ENCODE measurements at places on chromosomes 5 and 9.

DNA sequence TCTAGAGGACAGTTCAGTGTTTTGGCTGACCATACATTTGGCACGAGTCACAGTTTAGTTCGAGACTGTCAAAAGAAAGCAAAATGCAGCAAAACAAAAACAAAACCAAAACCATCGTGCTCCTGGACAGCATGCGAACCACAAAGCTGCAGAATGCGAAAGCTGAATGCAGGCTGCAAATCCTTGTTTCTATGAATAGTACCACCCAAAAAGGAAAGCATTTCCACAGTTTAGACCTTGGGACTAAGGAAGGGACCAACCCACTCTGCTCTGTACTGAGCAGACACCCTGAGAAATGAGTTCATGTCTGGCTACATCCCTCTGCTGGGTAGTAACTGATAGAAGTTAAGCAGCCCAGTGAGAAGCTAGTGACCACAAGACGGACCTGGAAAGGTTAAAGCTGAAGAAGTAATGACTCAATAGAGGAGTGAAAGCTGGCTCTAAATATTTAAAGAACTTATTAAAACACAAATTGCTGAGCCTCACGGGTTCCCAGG is 3.9 kb downstream of the GCNT4 start:
- DNase-seq = no peak

GRCh38 chr9:976258-976942 is at the start of gene DMRT3:
Gene DMRT3, plus strand, starts transcription at chr9:976655. Its CDS starts 347 bp downstream, at chr9:977002.
- DNase-seq = peak; percentile 60

DNA sequence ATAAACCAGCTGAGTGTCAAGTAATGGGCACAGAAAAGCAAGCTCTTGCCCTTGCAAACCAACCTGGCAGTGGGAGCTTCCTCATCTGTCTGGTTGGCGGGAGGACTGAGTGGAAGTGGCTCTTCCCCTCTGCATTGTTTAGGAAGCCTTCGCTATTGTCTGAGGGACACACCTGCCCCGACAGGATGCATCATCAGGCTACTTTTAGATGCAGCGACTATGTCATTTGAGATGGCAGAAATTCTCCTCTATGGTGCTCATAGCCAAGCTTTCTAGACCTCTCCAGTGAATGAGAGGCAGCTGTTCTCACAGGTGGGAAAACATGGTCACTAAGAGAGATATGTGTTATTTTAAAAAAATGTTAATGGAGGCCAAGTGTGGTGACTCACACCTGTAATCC is 104.0 kb downstream of the DOCK8 start:
- no peak for DNase-seq

DNA sequence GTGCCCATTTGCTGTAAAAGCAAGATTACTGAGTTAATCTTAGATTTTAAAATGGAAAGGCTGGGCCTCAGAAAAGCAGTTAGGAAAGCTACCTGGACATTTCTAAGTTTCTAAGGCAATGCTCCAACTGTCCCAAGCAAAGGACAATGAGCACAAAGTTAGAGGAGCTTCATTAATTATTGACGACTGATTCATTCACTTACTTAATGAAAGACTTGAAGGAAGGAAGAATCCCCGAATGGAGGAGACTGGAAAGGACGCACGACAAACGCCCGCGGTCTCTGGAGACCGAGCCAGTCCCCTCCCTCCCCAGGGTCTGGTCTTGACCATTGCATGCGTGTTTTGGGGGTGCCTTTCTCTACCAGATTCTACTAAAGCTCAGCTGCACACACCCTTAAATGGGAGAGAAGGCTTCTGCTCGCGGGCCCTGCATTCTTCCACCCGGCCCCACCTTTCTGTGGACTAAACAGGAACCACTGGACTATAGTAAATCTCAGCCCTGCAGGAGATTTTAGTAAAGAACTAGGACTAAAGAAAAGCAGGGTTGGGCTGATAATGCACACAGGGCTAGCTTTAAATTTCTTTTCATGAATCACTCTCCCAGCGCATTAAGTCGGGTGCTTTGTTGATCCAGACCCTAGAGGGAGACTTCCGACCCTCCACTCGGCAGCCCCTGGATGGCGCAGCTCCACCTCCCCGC is 44.8 kb downstream of the CTSL start:
- no peak for DNase-seq

GRCh38 chr5:132263548-132264261 is 6.2 kb downstream of the PDLIM4 start:
- DNase-seq = no peak

- DNase-seq = no peak
These were observed 32.0 kb downstream of the SLC6A3 start for GRCh38 chr5:1413211-1413610.

DNA sequence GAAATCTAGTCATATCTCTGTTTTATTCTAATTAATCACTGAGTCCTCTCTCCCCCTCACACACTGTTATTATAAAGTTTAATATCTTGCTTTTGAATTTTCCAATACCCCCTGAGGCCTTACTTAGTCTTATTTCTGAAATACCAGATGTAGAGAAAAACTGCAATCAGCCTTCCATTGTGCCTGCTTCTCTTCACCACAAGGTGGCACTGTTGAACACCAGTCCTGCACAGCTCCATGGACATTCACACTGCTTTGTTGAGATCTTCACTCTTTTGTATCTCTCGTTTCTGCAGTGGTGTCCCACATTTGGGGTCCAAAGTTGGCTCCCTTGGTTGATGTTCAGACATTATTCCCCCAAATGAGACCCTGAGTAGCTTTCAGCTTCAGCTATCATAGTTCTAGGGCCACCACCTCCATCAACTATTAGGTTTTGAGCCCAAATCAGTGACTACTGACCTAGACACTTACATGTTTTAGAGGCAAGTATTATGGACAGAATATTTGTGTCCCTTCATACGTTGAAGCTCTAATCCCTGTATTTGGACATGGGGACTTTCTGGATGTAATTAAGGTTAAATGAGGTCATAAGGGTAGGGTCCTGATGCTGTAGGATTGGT is 24.3 kb downstream of the BOD1 start:
- DNase-seq = no peak

DNA sequence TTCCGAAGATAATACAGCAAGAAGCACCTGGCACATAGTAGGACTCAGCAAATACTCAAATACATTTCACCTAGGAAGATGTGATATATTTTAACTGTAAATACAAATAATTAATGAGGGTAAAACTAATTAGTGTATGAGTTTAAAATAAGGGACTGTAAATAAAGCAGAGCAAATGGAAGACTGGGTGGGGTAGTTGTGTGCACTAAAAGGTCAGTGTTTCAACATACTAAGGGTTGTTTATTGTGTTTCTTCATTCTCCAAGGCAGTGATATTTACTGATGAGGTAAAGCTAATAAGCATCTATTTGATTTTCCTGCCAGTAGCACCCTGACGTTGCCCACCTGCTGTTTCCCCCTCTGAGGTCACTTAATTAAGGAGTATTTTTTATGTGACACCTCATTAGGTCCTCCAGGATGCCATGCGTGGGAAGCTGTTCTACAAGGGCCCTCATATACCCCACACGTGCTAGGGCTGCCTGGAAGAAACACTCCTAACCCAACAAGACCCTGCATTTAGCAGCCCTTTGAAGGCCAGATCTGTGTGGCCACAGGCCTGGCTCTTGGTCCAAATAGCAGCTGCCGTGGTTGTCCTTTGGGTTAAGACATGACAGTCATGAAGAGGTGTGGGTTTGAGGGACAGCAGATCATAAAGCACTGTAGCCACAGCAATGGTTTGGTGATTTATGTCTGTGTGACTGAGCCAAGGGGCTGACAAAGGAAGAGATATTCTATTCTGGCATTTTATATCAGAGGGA is 97.5 kb upstream of the RPS23 start:
- DNase-seq = no peak

DNA sequence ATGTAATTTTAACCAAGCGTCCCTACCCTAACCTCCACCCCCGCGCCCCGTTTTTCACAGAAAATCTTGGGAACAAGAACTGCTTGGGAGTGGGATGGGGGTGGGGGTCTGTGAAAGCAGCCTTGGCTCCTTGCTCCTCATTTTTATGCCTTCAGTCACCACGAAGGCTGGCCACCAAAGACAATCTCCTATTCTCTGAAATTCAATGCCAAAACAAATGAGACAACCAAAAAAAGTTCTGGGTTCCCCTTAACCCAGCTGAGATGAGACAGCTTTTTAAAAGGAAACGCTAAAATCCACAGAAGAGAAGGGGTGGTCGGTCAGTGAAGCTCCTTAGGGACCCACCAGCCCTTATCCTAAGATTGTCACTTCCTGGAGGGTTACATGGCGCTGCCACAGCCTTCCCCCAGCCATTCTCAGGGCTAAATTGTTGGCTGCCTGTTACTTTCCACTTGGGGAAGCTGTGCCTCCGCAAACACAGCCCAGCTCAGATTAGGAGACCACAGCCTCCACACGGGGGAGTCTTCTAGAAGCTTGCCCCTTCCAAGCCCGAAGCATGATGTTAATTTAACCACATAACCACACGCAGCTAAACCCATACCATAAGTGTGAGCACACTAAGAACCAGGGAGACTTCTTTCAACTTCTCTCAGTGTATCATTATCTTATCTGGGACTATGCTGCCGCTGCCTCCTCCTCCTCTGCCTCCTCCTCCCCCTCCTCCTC is 136.3 kb downstream of the FOXD1 start:
- no peak for DNase-seq
